ENCODE measurements at places on chromosomes 2 and 18.

DNA sequence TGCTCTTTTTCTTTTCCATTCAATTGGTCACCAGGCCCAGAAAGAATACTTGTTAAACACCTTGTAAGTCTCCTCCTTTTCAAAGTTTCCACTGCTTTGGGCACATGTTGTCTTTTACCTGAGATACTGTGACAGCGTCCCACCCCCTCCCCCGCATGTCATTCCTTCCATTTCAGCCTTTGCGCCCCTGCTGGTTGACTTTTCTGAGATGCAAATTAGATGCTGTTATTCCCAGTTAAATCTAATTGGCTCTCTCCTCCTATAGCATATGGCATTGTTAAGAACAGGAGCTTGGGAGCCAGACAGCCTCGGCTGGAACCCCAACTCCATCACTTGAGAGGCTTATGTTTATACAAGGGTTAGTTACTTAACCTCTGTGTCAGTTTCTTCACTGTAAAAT, 80.3 kb upstream of the GAREM1 start:
- DNase-seq = no peak

DNA sequence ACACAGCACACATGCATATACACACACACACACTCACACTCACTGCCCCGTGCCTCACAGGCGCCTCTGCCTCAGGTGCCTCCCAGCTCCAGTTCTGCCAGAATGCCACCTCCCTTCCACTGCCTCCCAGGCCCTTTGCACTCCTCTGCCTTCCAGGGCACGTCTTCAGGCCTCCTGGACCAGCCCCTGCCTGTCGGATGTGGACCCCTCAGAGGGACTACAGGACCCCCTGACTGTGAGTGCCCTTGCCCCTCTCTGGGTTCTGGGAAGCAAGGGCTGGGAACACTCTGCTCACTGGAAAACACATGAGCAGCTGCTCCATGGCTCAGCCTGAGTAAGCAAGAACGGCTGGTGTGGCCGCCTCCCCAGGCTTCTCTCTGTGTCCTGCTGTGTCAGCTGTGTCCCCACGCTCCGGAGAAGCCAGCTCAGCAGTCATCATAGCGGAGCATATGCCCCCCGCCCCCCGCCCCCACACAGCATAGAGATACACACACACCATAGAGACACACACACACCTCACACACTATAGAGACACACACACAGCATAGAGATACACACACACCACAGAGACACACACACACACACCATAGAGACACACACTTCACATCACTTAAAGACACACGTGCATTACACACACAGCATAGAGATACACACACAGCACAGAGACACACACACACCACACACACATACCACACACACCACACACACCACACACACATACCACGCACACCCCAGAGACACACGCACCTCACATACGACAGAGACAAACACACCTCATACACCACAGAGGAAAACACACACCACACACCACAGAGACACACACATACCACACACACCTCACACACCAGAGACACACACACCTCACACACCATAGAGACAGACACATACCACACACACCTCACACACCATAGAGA, 271.3 kb downstream of the CYRIA start:
- DNase-seq = no peak

DNA sequence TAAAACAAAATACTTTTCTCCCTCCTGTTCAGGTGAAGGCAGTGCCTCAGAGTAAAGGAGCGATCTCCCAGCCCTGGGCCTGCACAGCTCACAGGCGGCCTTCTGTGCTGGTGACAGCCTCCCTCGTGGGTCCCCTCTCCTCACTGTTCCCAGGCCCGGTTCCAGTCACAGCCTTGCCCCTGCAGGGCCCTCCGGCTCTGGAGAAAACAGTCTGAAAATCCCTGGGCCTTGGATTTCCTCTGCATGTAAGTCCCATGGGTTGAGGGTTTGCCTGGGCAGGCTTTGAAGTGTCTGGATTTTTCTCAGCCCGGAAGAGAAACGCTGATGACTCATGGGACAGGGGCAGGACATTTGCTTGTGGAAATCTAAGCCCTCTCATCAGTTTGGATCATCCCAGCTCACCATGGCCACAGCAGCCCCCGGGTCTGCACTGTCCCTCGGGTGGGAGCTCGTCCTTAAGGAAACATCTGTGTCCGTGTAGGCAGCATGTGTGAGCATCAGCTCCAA, 186.1 kb upstream of the RAB12 start:
- DNase-seq = peak; percentile 12

DNA sequence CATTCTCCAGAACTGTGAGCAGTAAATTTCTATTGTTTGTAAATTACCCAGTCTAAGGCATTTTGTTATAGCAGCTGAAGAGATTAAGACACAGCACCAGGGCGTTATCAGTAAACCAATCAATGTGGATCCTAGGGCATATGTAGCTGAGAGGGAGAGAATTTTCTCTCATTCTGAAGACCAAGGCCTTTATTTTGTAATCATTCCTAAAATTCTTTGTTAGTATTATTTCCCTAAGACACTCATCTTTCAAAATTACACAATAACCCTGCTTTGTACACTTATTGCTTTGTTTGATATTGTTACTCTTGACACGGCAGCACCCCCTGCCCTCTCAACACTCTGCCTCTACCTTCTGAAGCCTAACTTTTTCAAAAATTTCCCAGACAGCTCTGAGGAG, 419.1 kb downstream of the SLC4A3 start:
- DNase-seq = no peak

GRCh38 chr2:236820763-236821344, 251.2 kb downstream of the ACKR3 start:
- DNase-seq = no peak

DNA sequence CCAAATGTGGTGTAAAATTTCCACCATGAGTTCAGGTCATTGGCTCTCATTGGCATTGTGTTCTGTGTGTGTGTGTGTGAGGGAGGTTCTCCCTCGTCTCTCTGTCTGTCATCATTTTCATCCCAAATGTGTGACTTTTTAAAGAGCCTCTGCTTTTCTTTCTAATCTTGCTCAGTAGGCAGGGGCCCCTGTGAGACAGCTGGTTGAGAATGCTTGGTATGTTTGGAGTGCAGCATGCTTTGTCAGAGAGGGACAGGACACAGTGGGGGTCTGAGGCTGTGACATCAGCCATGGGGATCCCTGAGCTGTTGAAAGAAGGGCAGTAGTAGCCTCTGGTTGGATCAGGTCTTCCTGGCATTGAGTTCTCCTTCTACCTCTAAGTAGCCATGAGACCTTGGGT, 10.6 kb downstream of the PTPRM start:
- DNase-seq = peak; percentile 63

- no peak for DNase-seq
These were observed 80.1 kb downstream of the EIPR1 start for GRCh38 chr2:3297523-3297922.

DNA sequence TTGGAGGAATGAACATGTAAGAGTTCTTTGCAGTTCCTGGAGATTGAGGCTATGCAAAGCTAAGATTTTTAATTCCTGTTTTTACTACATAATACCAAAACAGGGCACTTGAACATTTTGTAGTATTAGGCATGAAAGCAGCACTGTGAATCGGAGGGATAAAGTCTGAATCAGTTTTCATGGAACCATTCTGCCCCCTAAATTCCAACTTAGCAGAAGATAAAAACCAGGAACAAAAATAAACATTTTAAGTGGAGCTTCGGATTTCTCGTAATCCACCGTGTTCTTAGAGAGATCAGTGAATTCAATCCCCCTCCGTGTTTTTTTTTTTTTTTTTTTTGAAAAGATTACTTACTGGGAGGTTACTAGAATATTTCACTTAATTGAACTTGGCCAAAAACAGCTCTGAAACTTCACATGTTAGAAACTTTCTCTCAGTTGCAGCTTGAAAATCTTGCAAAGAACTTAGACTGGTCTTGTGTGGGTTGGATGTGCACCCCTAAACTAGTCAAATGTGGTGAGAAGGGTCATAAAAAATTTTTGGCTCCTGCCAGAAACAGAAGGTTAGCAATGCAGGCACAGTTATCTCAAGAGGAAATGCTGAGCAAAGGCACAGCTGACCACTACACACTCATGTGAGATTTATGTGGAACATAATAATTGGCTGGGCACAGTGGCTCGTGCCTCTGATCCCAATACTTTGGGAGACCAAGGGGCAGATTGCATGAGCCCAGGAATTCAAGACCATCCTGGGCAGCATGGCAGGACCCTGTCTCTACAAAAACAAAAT, 145.4 kb upstream of the RNF152 start:
- no peak for DNase-seq

- DNase-seq = no peak
These were observed 61.2 kb downstream of the ATOH8 start for GRCh38 chr2:85814802-85815550.

DNA sequence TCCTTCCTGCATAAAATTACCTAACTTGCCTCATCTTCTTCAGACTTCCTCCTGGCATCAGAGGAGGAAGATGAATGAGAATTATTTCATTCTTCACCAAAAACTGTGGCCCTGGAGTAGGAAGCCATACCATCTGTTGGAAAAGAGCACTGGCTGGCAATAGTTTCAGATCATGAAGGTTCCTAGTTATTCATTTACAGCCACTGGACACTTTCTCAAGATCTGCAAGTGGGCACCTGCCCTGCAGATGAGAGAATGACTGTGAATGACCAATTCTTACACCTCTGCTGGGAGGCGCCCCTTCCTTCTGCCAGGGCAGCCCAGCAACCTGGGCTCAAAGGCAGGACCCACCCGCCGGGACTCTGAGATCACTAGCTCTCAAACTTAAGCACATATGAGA, 13.0 kb downstream of the DIPK1C start:
- DNase-seq = no peak

Measured in GM04503 (cell line).